Activated T-helper 2 cell treated with anti-CD3 and anti-CD28 coated beads, Interferon-gamma antibody, Interleukin-2, Interleukin-4, amounts not matched to agents 10 μg/mL and 5 μg/mL and 100 μg/mL, durations not matched to agents 14 hours and 24 hours and 36 hours (primary cell): ENCODE measurements at places on chromosomes 1 and 21. TPM values are rescaled to one million over a fixed set of nuclear protein-coding genes. Genes with fewer than 3 reads are reported as not detected.

DNA sequence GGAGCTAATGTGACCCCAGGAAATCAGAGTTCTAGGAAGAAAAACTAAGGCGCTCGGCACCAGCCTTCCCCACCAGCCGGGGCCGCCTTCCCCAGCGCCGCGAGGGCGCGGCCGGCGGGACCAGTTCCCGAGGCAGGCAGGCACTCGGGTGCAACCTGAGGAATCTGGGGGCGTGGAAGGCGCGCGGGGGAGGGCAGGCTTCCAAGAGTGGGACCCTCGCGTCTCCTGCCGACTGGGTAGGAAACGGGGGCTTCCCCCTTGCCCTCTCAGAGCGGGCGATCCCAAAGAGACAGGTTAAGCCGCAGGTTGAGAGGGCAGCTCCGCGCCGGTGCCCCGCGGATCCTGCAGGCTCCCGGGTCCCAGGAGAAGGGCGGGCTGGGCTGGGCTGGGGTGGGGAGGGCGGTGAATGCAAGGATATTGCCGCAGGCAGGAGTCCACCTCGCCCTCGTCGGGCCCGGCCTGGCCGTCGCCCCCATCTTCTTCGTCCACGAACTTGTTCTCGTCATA lies 431 bp downstream of the ARPC5 start:
- peak; percentile 38 for DNase-seq

DNA sequence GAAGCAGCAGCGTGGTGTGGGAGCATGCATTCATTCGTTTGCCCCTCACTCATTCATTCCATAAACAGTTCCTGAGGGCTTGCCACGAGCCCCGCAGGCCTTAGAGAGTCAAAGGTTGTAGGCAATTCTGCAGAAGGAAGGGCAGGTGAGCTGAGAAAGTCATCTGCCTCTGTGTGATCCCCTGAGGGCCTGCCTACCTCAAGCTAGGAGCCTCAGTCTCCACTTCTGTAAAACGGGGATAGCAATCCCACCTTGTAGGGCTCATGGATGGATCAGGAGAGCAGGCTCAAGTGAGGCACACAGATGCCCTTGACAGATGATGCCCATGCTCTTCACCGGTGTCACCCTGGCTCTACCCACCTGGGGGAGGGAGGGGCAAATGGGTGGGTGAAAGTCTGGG lies 26.6 kb upstream of the ALDH4A1 start:
- no peak for DNase-seq

HJV gene
- not detected in 2 replicates for total RNA-seq

GRCh38 chr1:231395076-231395997 lies 26.8 kb downstream of the EGLN1 start:
- DNase-seq = no peak

ITLN2 gene
- not detected in 2 replicates for total RNA-seq

GRCh38 chr1:17653276-17653675 lies 101.9 kb upstream of the ACTL8 start:
- DNase-seq = no peak

- no peak for DNase-seq
Measured at GRCh38 chr1:190474010-190474409, 3.7 kb downstream of the BRINP3 start.

- DNase-seq = no peak
Measured at GRCh38 chr1:211752317-211752716, 76.9 kb upstream of the NEK2 start.

DNA sequence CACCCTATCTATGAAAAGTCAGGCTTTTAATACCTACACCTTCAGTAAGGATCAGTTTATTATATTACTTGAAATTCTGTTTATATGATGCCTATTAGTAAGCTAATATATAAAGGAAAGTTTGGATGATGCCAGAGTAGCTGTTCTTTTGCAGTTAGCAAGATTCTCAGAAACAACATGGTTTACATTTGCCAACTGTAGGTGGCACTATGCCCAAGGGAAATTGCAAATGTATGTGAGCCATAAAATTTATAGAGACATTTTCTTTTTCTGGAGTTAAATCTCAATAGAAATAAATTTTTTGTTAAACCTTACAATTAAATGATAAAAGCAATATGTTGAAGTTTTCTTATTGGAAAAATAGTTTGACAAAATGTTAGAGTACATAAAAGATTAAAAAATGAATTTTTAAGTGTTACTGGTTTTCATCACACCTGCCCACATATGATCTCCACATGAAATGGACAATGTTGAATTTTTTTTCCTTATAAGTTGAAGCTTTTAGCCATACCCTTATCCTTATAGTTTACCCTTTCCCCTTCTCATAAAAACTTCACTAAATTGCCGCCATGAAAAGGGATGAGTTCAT lies 32.1 kb upstream of the EPHX4 start:
- DNase-seq = no peak

GRCh38 chr1:177891809-177892208 lies 78.0 kb downstream of the SEC16B start:
- DNase-seq = no peak

GRCh38 chr1:44701141-44701573 lies 26.6 kb downstream of the ARMH1 start:
- no peak for DNase-seq
